Activated CD4-positive, CD25-positive, alpha-beta regulatory T cell (primary cell): ENCODE measurements at places on chromosomes 3 and 15.

DNA sequence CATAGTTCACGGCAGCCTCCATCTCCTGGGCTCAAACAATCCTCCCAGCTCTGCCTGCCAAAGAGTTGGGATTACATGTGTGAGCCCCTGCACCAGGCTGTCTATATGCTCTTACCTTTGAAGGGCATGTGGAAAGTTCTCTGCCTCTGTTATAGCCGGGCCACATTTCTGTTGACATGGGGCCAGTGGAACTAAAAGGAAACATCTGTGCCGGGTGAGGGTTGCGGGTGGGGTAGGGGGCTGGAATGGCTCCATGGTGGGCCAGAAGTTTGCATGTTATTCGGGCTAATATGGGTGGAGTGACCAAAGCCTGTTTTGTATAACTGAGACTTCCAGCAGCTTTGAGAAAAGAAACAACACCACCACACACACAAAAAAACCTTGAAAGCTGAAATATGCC, 8.3 kb upstream of the CLEC3B start:
- no peak for DNase-seq

GRCh38 chr3:25420885-25421284, 7.2 kb upstream of the RARB start:
- no peak for DNase-seq

DNA sequence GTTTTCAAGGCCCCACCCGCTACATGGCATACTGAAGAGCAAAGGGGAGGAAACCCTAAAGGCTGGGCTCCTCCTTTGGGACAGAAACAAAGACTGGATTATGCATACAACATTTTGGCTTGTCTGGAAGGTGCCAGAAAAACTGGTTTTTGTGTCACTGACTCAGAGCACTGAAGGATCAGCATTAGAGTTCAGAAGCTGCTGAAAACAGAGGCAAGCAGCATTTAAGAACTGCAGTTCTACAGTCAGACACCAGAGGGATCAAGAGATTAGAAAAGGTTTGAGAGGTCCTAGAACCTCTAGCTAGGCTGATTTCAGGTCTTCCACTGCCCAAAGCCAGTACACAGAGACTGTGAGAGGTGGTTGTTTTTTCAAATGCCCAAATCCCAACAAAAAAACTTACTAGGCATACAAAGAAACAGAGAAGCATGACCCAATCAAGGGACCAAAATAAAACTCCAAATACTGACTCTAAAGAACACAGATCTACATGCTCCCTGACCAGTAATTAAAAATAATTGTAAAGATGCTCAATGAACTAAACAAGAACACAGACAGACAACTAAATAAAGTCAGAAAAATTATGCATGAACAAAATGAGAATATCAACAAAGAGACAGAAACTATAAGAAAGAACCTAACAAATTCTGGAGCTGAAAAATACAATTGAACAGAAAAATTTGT, 91.2 kb downstream of the SENP2 start:
- no peak for DNase-seq

- no peak for DNase-seq
These were observed 78.5 kb upstream of the RNU6-1 start for GRCh38 chr15:67918205-67918861.

- no peak for DNase-seq
These were observed 338.1 kb downstream of the GAP43 start for GRCh38 chr3:115961380-115961779.

GRCh38 chr3:27544372-27544865, 60.2 kb upstream of the SLC4A7 start:
- DNase-seq = no peak

DNA sequence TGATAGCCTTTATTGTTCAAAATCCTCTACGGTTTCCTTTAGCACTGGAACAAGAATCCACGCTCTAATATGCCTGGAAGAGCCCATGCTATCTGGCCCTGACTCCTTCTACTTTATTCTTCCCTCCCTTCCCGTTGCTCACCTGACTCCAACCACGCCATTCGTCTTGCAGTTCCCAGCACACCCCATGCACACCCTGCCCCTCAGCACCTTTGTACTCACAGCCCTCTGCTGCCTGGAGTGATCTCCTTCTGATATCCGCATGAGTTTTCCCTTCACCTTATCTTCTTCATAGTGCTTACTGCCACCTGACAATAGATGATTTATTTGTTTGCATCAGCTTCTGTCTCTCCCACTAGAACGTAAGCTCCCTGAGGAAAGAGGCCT, 16.6 kb upstream of the BCL2A1 start:
- DNase-seq = no peak
